ENCODE measurements at places on chromosomes 4 and X. TPM values are rescaled to one million over a fixed set of nuclear protein-coding genes. Genes with fewer than 3 reads are reported as not detected.

The DCAF8L2 gene
- not detected for total RNA-seq

The CCNB3 gene
- total RNA-seq: not detected

The ADAMTS3 gene
- total RNA-seq: 0.81 TPM

The KLB gene
- total RNA-seq: not detected

The BEX3 gene
- total RNA-seq: 303 TPM

The ZRSR2 gene
- total RNA-seq: 3.7 TPM

The MAGEA4 gene
- not detected for total RNA-seq

The RIPPLY1 gene
- total RNA-seq: not detected

The GABRE gene
- total RNA-seq: 17.1 TPM

The SPARCL1 gene
- not detected for total RNA-seq

The GAGE12H gene
- total RNA-seq: not detected

The GPC4 gene
- 25.8 TPM for total RNA-seq

The CENPVL1 gene
- total RNA-seq: not detected

The GLRA3 gene
- total RNA-seq: not detected

The CSAG3 gene
- not detected for total RNA-seq

The MMAA gene
- total RNA-seq: 3.0 TPM

The UCP1 gene
- not detected for total RNA-seq

The GPR143 gene
- not detected for total RNA-seq

The HERC5 gene
- total RNA-seq: 4.9 TPM

The CCDC160 gene
- not detected for total RNA-seq

The KCTD8 gene
- total RNA-seq: not detected

The ANAPC4 gene
- 11.7 TPM for total RNA-seq

The ZFP92 gene
- not detected for total RNA-seq

The AMTN gene
- total RNA-seq: not detected

The PASD1 gene
- not detected for total RNA-seq

The WDR17 gene
- total RNA-seq: 0.41 TPM

The COL4A6 gene
- under 0.01 TPM for total RNA-seq

The TLR2 gene
- total RNA-seq: not detected

The KCNIP4 gene
- total RNA-seq: not detected

The DCX gene
- total RNA-seq: not detected

The AFF2 gene
- total RNA-seq: 0.13 TPM

The ARHGAP36 gene
- total RNA-seq: not detected

The SRPX2 gene
- total RNA-seq: 33.9 TPM

The TMEM255A gene
- not detected for total RNA-seq

The CXCL3 gene
- 0.34 TPM for total RNA-seq

The TMEM144 gene
- total RNA-seq: 0.06 TPM

The PLP1 gene
- total RNA-seq: not detected

The CC2D2A gene
- 3.9 TPM for total RNA-seq

The FAM47E gene
- total RNA-seq: not detected

The PLCXD1 gene
- total RNA-seq: 20.1 TPM

The PABPC1L2B gene
- not detected for total RNA-seq

The KLHL2 gene
- total RNA-seq: 54.6 TPM
